ENCODE measurements at places on chromosomes 2 and 18.
A peak's percentile ranks its signal among the peaks of the same experiment; 100 is the strongest.

DNA sequence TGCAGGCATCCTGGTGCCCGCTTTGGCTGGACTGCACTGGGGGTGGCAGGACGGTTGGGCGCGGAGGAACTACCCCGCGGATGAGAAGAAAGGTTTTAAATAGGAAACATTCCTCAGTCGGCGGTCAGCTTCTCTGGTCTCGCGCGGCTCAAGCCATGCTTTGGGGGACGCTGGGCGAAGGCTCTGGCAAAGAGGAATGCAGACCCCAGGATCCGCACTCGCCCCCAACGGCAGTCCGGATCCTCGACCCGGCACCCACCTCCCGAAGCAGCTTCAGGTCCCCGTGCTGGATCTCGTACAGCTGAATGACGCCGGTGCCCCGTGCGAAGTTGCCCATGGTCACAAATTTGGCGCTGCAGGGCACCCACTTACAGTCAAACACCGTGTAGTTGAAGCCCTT lies 686 bp upstream of the PNO1 start:
- no peak for DNase-seq

GRCh38 chr18:77482190-77483085 lies 232.8 kb downstream of the GALR1 start:
- DNase-seq: no peak

GRCh38 chr2:236654496-236654895 lies 84.9 kb downstream of the ACKR3 start:
- DNase-seq: no peak

DNA sequence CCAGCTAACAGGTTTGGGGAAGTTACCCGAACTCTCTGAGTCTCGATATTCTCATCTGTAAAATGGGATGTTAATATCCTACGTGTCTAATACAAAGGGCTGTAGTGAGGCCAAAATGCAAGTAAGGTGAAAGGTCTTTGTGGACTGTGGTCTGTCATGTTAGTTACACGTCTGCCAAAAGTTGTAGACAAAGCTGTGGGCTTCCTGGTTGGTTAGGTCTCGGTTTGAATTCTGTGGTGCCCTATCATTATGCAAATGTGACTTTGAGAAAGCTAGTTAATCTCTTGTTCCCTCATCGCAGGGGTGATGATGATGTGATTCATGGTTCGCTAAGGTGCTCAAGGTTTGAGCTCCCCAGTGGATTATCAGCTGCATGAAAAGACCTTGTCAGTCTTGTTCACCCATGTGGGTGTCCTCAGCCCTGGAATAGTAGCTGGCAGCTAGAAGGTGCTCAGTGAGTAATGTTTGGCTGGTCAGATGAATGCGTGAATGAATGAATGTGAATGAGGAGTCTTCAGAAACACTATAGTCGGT lies 23.1 kb downstream of the TRIB2 start:
- no peak for DNase-seq

- DNase-seq: peak; percentile 93
Observed at GRCh38 chr2:47269316-47270232, 114.5 kb upstream of the STPG4 start.

DNA sequence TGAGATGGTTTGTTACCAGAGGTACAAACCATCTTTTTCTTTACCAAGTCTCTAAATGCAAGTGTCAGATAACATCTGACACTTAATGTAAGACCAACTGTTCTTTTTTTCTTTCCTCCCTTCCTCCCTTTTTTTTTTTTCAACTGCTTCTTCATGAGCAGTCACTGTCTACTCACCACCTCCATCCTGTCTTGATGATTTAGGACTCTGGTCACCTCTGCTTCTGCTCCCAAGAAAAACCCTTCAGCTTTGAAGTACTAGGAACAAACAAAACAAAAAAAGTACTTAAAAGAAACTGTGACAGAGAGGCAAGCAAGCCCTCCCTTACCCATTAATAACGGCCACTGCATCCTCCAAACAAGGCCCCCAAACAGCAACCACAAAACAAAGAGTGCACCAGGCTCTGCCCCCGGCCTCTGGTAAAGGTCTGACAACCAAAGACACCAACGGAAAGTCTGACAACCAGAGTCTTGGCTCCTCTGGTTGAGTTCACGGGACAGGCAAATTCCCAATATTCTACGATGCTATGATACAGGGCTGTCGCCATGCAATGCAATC lies 141.0 kb downstream of the ARL4C start:
- no peak for DNase-seq

- DNase-seq: peak; percentile 30
Observed at GRCh38 chr2:23760736-23761135, 166.2 kb downstream of the ATAD2B start.

GRCh38 chr2:193907561-193907960 lies 1712.8 kb upstream of the TMEFF2 start:
- no peak for DNase-seq

DNA sequence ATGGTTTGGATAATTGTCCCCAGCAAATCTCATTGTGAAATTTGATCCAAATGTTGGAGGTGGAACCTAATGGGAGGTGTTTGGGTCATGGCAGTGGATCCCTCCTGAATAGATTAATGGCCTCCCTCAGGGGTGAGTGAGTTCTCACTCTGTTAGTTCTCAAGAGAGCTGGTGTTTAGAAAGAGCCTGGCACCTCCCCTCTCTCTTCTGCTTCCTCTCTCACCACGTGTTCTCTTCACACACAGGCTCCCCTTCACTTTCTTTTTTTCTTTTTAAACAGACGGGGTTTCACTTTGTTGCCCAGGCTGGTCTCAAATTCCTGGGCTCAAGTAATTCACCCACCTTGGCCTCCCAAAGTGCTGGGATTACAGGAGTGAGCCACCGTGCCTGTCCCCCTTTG lies 111.6 kb upstream of the LTBP1 start:
- DNase-seq: no peak

DNA sequence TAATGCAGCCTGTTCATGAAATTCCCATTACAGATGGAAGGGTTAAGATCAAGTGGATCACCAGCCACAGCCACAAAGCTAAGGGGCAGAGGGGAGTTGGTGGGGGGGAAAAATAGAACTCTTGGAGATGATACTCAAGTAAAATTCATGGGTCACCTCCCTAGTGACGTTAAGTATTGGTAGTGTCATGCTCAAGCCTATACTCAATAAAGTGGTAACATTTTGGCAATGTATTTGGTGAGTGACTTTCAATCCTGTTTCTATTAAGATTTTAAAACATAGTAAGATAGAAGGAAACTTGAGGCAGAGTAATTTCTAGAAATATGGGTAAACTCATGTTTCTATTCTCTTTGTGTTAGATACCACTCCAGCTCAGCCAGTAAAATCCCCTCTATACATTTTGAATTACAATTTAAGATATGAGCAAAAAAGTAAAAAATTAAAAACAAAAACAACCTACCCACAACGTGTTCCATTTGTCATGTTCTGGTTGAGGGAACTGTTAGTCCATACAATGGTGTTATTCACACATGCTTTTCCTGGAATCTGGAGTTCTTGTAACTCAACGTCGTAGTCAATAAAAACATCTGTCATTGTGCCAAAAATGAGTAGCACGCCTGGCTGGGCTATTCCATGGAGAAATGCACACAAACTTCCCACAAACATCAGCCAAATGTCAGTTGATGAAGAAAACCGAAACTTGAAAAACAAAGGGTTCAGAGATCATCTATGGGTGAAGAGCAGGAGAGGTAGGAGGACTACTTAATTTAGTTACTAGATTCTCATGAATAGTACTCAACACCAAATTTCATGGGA lies 18.1 kb downstream of the ABCB11 start:
- no peak for DNase-seq

DNA sequence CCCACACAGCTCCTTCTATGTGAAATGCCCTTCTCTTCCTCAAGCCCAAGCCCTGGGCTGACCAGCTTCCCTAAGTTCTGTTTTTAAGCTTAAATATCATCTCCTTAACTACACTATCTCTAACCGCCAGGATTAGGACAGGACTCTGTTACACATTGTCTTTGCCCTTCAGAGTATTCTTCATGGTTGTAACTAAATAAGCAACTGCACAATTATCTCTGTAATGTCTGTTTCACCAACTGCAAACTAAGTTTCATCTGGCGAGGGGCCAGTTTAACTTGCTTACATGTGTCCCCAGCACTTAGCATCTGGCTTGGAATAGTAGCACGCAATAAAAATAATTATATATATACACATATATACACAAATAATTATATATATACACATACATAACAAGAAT lies 1.1 kb upstream of the ERMN start:
- no peak for DNase-seq

DNA sequence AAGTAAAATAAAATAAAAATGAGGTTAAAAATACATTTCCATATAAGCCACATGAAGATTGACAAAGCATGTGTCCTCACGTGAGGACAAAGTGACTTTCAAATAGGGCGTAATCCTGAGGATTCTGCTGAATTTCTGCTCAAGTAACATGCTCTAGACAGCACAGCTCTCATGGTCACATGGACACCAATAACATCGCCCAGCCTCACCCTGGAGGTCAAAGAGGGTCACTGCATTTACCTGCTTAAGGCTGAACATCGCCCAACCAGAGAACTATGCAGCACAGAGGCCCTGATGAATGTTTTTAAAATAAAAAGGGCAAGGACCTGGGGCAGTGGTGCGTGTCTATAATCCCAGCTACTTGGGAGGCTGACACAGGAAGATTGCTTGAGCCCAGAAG lies 30.2 kb downstream of the TGFBRAP1 start:
- DNase-seq: no peak

DNA sequence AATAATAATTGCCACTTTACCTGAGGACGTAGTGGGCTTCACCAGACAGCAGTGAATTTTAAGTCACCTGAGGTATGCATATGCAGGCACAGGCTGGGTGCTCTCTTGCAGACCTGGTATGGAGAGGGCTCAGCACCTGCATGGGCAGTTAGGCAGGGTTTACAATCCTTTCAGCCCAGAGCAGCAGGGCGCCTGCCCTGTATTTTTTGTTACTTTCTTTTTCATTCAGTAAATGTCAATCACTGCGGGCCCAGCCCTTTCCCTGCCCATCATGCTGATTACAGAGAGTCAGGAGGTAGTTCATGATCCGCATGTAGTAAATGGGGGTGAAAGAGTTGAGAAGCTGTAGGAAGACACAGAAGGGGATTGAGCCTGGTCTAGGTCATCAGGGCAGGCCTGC lies 147.0 kb upstream of the ALPP start:
- DNase-seq: no peak

DNA sequence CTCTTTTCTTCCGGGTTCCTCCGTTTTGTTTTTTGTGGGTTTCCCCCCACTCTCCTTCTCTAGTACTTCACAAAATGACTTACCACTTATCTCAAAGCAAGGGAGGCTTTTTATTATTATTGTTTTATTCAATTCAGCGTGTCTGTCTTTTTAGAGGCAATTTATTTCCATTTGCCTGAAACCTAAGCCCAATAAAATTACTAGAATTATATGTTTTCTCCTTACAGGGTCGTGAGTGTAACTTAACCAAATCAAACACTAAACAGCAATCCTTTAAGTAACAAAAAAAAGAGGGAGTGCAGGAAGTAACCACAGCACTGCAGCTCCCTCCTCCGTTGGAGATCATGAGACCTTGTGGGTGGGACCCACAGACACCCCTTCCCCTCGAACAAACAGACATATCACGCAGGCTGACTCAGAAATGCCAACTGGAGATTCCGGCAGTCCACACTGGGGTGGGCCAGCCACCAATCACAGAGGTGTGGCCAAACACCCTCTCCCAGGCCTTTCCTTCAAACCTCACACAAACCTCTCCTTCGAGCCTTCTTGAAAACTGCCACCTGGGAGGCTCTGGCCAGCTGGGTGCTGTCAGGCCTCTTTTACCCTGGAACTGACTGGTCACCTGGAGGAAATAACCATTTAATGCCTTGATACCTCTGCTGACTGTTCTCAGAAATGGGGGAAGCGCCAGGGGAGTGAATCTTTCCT lies 207.1 kb upstream of the SMAD2 start:
- no peak for DNase-seq

GRCh38 chr2:30706534-30707303 lies 100.5 kb downstream of the CAPN13 start:
- DNase-seq: no peak

DNA sequence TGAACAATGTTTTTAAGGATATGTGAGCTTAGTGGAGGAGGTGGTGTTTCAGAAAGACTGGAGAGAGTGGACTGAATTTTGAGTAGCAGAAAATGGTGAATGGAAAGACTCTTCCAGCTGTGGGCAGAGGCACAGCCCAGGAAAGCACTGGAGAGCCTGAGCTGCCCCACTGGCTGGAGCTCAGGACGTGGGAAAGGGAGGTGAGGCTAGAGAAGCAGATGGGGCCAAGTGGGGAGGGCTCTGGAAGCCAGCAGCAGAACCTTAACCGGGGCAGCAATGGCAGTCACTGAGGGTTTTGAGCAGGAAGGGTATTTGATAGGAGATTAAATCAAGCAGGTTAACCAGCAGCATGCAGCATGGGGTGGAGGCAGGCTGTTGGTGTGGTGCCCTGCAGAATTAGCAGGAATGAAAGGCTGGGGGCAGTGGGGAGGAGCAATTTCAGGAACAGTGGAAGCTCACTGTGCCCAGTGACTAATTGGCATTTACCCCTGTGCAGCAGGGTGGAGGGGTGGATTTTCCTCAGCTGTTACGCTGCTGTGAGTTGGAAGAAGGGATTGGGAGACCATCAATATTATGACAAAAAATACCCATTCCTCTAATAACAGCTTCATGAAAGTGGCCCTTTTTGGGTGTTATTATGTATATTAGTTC lies 136.2 kb downstream of the CERS6 start:
- no peak for DNase-seq

GRCh38 chr2:241389697-241390096 lies 33.6 kb downstream of the FARP2 start:
- no peak for DNase-seq

GRCh38 chr2:229417916-229418315 lies 146.8 kb upstream of the PID1 start:
- DNase-seq: no peak

- DNase-seq: no peak
Observed at GRCh38 chr2:66915237-66915636, 480.3 kb downstream of the MEIS1 start.

GRCh38 chr2:195507447-195508138 lies 149.4 kb upstream of the SLC39A10 start:
- no peak for DNase-seq

DNA sequence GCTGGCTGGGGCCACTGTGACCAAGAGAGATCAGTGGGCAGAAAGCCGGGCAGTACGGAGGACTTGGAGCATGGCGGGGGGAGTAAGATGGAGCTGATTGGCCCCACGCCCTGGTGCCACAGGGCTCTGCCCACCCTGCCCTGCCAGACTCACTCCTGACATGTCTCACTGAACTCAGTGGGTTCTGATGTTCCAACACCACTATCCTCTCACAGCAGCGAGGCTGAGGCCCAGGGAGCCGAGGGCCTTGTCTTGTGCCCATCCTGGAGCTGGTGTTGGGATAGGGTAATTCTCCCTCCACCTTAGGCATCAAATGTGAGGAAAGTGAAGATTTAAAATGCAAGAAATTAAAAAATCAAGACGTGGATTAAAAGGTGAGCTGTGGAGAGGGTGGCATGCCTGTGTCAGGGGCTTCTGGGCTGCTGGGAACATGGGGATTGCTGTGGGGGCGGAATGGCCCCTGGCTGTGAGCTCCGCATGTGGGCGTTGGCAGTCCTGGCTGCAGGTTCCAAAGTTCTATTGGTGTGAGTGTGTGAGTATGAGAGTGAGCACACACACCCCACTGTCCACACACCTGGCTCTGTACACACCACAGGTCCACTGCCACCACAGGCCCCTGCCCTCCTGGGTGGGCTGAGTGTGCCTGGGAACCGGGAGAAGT lies 283.5 kb upstream of the HS6ST1 start:
- DNase-seq: no peak

GRCh38 chr2:144946263-144946662 lies 426.3 kb upstream of the ZEB2 start:
- DNase-seq: no peak

- DNase-seq: peak; percentile 98
Observed at GRCh38 chr2:200171731-200172482, 134.6 kb upstream of the SPATS2L start.
